HS-27A (cell line): ENCODE measurements at places on chromosomes 1 and 21.

GRCh38 chr21:41759926-41760325 lies 6.9 kb downstream of the RIPK4 start:
- no peak for DNase-seq

- no peak for DNase-seq
These were observed 106.0 kb downstream of the UBE2U start for GRCh38 chr1:64309431-64309831.

GRCh38 chr1:31327381-31327780 lies 30.5 kb downstream of the ZCCHC17 start:
- no peak for DNase-seq

DNA sequence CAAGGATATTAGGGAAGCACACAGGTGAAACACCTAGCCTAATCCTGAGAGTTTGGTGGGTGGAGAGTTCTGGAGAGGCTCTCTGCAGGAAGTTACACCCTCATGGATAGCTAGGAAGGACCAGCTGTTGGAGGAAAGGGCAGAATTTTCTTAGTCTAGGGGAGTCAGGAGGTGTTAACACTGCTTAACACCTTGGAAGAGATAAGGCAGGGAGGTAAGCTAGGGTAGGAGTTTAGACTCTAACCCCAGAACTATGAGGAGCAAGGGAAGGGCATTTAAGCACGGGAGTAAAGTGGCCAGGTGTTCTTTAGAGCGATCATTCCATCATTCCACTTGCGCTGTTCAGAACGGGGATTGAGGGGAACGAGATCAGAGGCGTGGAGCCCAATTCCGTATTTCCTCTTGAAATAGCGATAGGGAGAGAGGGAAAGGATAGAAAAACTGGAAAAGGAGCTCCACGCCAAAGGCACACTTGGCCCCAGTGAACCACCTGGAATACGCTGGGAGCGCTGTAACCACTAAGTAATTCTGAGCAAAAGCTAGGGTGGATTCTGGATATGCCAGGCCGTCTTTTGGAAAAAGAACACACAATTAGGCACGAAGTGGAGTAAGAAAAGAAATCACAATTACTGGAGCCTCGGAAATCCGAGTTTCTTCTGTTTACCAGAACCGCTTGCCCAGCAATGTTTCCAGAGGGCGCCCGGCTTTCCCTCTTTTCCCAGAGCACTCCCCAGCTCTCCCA lies 1.5 kb upstream of the GPR137B start:
- no peak for DNase-seq

DNA sequence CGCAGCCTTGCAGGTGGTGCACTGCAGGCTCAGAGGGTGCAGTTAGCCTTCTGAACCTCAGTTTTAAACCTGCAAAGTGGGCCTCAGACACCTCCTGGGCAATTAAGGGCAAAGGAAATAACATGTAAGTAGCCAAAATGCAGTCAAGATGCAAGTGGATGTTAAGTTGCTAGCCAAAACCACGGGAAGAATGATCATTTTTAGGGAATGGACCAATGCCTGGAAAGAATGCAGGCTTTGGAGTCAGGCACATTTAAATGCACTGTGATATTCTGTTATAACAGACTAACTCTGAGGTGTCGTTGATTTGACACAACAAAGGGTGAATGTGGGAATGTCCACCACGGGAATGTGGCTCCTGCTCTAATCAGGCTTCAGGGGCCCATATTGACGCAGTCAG lies 57.9 kb upstream of the PTGFRN start:
- no peak for DNase-seq

DNA sequence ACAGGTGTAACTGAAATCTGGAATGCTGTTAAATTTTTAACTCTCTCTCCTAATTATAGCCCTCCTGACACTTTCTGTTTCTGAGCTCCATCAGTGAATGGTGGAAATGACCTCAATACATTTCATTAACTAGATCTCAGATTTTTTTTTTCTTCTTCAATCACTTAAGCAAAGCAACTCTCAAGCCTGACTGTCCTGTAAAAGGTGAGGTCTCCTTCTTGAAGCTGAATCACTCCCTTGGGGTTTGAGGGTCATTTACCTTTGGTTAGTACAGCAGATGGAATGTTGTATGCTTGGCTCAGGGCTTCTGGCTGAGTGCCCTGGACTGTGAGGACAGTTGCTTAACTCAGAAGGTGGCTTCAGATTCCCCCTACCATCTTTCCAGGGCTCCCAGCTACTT lies 518.7 kb downstream of the PTPRC start:
- DNase-seq, result no peak

GRCh38 chr1:106768501-106768900 lies 288.0 kb upstream of the PRMT6 start:
- DNase-seq, result no peak

DNA sequence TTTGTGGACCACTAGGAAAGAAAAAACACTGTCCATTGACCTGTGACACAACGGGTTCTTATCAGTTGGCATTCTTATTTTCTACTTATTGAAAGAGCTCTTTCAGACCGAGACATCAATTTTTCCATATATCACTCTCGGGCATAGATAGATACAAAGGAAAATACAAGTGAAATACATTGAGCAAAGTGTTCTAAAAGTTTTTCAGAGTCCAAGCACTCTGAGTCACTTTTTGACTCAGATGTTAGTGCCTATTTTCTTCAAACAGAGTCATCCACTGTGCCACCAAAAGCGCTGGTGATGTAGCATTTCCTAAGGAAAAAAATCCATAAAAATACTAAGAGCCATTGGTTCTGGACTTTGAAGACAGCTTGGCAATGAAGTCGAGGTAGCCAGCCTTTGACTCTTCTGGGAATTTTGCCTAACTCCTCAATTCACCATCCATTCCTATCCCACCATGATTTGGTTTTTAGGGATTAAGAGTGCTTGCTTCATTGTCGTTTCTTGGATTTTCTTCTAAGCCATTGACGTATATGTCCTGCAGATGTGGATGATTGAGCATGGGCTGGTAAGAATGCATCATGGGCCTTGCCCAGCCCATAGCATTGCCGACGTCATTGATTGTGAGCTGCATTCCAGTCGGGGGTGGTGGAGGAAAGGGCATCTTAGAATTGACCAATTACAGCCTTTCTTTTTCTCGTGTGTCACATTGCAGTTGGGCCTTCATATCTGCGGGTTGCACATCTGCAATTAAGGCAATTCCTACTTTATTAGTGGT lies 10.6 kb downstream of the GALNT2 start:
- no peak for DNase-seq

GRCh38 chr1:30672661-30673060 lies 50.7 kb downstream of the MATN1 start:
- DNase-seq, result no peak

GRCh38 chr1:24351918-24352627 lies 32.9 kb downstream of the GRHL3 start:
- DNase-seq, result no peak

GRCh38 chr1:155307247-155307740 lies 1.4 kb upstream of the FDPS start:
- DNase-seq, result no peak

DNA sequence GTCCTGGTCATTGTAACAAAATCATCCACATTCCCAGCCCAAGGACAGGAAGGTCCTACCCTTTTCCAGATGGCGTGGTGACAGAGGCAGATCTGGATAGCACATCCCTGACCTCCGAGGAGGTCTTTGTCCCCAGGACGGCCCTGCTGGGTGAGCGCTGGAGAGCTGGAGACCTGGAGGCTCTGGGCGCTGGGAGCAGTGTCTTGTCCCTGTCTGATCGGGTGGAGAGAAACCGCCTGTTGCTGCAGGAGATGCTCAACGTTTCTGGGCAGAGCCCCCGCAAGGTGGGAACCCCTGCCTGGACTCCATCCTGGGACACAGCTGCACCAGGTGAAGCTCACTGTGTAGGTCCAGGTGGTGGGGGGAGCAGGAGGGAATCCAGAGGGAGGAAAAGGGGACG lies 4.1 kb downstream of the KIAA1614 start:
- no peak for DNase-seq

- DNase-seq, result no peak
These were observed 1.8 kb downstream of the CD160 start for GRCh38 chr1:145720878-145721671.

GRCh38 chr1:12581179-12581578 lies 36.8 kb downstream of the DHRS3 start:
- DNase-seq, result no peak

DNA sequence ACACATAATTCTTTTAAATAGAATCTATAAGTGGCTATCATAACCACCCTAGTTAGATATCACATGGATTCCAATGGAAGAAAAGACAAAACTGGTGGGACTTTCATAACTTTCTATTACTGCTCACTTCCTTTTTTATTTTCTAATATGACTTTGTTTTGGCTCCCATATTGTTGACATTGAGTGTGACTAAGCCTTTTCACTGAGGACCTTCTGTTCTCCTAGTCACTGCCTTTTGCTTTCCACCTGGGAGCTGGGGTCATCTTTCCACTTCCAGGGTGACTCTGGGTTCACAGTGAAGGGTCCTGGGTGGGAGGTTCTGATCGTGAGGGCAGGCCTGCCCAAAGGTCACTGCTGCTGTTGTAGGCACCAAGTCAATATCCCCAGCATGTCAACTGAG lies 275.8 kb downstream of the TGFB2 start:
- no peak for DNase-seq

- DNase-seq, result no peak
These were observed 1022.0 kb downstream of the NCAM2 start for GRCh38 chr21:22020221-22020620.

DNA sequence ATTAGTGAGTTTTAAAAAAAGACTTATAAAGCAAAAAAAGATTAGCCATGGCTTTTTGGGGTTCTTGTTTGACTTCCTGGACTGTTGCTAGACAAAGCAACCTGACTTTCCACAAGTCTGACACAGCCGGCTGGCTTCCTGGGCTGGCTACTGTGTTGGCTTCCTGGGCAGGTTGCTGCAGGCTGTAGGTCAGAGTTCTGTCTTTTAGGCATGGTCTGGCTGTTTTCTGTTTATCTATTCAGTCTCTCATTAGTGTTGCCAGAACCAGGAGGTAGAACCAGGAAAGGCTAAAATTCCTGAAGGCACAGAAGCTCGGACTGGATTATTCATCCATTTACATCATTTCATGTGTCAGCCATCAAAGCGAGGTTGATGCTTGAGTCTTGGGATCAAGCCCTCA lies 88.6 kb upstream of the SLC35F3 start:
- DNase-seq, result no peak

DNA sequence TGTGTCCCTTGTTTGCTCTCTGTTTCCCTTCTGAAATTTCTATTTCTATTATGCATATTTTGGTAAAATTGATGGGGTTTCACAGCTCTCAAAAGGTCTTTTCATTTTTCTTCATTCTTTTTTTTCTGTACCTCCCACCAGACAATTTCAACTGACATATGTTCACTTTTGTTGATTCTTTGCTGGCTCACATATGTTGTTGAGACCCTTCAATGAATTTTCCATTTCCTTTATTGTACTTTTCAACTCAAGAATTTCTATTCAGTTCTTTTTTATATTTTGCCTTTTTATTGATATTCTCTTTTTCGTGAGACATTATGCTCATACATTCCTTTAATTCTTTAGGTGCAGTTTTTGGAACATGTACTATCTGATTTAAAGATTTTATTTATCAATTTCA lies 102.6 kb upstream of the GRIK1 start:
- no peak for DNase-seq

DNA sequence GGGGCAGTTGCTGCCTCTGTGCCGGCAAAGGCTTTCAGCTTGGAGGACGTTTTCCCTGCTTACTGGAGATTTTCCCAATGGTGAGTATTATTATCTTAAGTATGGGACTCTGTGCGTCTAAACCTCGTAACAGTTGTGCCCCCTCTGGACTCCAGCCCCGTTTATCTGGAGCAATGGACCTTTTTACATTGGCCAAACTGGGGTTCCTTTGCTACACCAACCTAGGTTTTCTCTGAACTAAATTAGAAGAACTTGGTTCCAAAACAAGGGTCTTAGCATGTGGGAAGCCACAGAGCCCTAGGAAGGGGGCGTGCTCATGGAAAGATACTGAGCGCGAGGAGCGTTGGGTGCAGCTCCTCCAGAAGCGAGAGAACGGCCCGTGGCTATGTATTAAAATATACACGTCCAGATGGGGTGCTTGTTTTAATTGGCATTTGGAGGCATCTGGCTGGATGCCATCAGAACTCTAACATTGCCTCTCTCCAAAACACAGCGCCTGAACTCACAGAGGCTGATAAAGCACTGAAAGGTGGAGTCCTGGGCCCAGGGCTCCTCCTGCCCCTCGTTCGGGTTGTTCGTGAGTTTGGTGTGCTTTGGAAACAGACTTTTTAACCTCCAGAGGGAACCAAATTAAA lies 28.4 kb downstream of the POFUT2 start:
- DNase-seq, result no peak

- no peak for DNase-seq
These were observed 1.8 kb downstream of the NHLH2 start for GRCh38 chr1:115839029-115839678.

GRCh38 chr1:14693949-14694348 lies 95.5 kb downstream of the KAZN start:
- no peak for DNase-seq

- DNase-seq, result no peak
These were observed at the start of gene MNDA for GRCh38 chr1:158830904-158831507. Gene MNDA (plus strand): TSS chr1:158831351. CDS start chr1:158842154, 10,803 bp downstream.

DNA sequence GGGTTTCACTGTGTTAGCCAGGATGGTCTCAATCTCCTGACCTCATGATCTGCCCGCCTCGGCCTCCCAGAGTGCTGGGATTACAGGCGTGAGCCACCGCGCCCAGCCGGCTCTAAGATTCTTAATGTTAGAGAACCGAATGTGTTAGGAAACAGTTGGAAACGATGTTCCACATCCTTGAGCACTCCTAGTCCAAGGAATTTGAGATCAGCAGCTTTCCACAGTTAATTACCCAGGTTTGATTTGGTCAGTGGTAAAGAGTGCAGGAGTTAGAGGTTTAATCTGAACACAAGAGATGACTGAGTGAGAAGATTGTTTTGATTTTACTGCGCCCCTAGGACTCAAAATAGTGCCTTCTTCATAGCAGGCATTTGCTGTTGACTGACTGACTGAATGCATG lies 75.9 kb upstream of the BMP8A start:
- no peak for DNase-seq

GRCh38 chr21:41765973-41766882 lies 624 bp downstream of the RIPK4 start:
- no peak for DNase-seq

DNA sequence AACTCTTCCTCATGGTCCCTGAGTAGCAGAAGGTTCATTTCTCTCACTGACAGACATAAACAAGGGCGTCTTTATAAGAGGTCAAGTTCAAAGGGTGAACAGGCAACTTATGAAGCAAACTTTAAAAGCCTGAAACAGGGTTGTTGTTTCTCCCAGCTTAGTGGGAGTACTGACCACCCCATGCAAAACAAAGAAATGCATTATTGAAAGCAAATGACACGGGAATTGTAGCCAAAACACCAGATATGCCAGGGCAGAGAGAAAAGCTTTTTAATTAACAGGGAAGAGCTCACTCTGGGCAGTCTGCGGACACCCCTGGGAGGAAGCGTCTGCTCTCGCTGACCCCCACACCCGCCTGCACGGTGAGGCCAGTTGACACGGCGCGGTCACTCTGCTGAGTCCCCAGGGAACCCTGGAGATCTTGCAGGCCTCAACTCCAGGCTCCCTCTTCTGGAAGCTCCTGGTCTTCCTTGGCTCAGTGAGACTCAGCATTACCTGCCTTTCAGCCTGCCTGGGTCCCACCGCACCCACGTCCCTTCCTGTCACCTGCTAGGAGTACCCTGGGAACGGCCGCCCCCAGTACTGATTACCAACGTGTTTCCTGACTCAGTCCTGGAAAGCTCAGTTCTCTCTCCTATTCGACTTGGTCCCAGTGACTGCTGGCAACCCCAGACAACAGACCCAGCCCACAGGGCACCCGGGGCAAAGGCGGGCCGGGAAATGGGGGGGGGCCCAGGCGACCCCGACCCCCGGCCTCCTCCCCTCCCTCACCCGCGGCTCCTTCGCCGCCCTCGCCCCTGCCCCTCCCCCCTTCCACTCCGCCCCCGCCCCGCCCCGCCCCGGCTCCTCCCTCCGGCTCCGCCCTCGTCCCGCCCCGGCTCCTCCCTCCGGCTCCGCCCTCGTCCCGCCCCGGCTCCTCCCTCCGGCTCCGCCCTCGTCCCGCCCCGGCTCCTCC lies 972 bp downstream of the CFAP410 start:
- no peak for DNase-seq
